HEK293T (cell line): ENCODE measurements at places on chromosomes 16 and 17.

DNA sequence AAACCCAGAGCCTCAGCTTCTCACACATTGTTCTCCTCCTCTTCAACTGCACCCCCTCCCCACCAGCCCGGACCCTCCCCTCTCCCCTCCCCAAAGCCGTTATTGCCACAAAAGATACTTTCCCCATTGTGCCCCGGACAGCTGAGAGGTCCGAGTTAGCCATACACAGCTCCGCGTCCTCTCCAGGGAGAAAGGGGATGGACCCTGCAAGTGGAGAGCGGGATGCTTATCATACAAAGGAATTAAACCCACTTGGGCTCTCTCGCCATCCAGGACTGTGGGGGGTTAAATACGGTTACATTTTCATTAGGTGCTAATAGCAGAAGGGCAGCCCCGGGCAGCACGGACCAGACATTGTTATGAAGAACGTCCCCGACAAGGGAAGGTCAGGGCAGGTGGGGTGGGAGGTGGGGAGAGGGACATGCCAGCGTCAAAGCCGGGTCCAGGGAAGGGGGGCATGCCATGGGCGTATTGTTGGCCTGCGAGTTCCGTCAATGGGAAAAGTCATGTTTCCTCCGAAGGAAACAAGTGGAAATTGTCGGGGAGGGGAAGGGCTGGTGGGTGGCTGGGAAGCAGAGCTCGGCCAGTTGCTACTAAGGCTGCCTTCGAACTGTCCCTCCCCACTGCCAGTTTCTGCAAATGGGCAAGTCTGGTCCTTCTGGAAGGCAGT lies 99.1 kb downstream of the SOX9 start:
- DNase-seq = no peak

- peak; percentile 60 for DNase-seq
These were observed 233.1 kb upstream of the AXIN2 start for GRCh38 chr17:65794572-65794971.

DNA sequence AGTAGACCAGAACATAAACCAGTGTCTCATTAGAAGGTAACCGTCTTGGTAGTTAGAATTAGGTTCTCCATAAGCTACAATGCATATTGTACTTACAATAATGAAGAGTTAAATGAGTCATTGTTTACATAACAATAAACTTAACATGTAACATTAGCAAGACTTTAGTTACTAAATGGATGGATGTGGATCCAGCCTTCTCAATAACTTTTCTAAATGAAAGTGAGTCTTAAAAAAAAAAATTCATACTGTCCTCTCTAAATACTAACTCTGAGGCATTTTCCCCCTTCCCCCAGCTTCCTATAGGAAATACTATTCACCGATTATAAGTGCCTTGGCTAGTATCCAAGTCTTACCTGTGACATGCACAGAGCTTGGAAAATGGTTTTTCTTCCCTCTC lies 155.3 kb downstream of the CYB561 start:
- DNase-seq = no peak

DNA sequence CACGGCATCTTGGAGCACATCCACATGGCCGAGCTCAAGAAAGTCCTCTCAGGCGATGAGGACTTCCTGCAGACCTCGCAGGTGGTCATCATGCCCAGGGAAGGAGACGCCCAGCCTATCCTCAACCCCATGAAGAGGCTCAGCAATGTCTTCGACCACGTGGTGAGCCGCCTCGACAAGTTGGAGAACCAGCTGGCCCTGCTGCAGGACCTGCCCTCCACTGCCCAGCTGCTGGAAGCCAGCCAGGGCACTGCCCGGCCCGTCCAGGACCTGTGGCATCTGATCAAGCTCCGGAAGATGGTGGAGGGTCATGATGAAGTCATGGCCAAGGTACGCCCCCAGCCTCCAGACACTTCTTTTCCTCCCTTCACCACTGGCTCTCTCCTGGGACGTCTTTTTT lies 440 bp downstream of the C16orf96 start:
- DNase-seq = no peak

DNA sequence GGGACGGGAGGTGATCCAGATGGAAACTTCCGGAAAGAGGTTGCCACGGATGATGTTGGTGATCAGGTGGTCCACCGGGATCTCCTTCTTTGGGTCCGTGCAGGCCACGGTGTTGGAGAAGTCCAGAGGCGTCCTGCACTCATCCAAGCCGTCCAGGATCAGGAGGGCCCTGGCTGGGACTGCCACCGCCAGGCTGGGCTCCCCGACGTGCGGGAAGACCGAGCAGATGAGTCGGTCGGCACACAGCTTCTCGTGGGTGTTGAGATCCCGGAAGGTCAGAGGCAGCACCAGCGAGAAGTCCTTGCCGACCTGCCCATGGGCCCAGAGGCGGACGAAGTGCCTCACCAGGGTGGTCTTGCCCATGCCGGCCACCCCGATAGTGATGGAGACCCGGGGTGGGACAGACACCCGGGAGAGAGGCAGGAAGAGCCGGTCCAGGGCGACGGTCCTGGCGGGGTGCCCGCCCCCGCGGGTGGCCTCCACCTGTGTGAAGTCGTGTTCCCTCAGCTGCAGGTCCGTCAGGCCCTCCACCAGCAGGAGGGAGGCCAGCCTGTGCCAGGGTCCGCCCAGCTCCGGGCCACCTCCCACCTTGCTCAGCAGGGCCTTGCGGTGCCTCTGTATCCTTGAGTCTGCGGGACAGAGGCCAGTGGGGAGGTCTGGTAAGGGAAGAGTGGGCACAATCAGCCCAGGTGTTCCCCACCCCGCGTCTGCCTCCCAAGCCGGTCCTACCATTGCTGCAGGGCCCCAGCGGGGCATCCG lies 12.9 kb downstream of the NLRC3 start:
- DNase-seq = no peak
